ENCODE measurements at places on chromosomes 12 and 14.

GRCh38 chr12:101527682-101528081 lies 52.5 kb downstream of the SPIC start:
- no peak for DNase-seq

GRCh38 chr14:47264842-47265241 lies 410.6 kb downstream of the MDGA2 start:
- no peak for DNase-seq

DNA sequence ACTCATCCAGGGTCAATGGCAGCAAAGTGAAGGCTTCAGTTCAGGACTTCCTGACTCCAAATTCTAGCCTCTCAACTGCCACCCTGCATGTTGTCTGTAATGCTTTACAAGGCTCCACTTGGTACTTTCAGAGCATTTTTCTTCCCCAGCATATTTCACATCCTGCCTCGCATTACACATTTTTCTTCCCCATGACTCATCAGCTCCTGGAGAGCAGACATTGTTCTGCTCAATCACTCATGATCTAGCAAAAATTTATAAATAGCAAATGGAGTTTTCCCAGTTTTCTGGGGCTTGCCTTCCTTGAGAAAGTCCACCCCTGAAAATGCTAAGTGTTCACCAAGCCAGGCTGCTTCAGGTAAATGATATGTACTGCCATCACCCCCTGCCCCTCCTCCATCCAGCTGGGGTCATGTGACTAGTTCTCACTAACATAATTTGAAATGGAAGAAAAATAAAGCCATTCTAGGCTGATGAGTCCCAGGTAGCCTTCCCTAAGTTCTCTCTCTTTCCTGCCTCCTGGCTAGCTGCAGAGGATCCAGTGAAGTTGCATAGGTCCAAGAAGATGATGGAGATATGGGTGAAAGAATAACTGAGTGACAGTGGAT lies 69.4 kb downstream of the ARMH4 start:
- DNase-seq: peak; percentile 95

- DNase-seq: no peak
Measured at GRCh38 chr14:69886453-69887242, 7.4 kb downstream of the SMOC1 start.
